ENCODE measurements at places on chromosomes 2 and 18.
A peak's percentile ranks its signal among the peaks of the same experiment; 100 is the strongest.

DNA sequence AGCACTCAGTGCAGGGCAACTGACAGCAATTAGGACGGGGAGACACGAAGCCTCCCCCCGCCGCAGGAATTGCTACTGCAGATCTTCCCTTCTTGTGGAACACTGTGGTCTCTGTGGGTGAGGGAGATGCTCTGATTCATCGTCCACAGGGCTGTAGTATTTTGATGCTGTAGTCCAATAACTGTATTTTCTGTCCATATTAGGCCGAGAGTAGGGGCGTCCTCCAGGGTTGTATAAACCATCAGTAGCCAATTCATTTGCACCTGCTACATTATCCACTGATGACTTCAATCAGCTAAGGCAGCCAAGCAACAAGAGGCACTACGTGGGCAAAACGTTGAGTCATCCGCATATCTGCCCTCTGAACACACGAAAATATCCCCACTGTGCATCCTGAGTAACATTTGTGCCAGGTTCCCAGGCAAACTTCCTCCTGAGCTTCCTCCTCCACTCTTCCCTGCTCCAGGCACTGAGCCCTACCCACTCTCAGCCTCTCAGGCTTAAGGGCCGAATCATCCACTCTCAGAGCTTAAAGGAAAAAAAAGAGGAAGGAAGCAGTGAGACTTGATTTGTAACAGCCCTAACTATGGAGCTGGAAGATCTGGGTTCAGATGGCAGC lies 62.1 kb downstream of the LBH start:
- peak; percentile 95 for DNase-seq

GRCh38 chr2:214079032-214079431 lies 331.8 kb upstream of the VWC2L start:
- no peak for DNase-seq

GRCh38 chr2:218546012-218546411 lies 22.1 kb downstream of the USP37 start:
- no peak for DNase-seq

DNA sequence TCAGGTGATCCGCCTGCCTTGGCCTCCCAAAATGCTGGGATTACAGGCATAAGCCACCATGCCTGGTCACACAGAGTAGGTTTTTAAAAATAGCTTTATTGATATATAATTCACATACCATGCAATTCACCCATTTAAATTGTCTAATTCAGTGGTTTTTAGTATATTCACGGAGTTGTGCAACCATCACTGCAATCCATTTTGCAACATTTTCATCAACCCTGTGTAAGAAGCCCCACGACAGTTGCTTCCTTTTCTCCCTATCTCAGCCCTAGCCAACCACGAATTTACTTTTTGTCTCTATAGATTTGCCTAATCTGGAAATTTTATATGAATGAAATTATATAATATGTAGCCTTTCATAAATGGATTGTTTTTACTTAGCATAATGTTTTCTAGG lies 266.4 kb downstream of the NAPG start:
- no peak for DNase-seq

GRCh38 chr18:48409591-48410094 lies 460 bp upstream of the ZBTB7C start:
- DNase-seq, result peak; percentile 28

DNA sequence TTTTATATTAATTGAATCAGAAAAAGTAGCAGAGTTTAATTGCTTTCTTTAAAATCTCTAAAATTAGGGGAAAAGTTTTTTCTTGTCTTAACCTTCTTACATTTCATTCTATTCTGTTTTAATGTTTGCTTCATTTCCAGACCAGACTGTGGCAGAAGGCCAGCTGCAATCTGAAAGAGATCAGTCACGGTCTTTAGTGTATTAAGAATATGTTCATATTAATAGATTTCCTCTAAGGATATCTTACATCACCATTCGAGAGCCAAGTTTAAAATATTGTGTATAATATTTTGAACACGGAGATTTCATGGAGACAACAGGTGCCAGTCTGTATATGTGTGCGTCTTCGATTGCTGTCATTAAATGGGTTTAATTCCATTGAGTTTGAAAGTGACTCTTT lies 230.9 kb upstream of the ZSWIM2 start:
- no peak for DNase-seq

DNA sequence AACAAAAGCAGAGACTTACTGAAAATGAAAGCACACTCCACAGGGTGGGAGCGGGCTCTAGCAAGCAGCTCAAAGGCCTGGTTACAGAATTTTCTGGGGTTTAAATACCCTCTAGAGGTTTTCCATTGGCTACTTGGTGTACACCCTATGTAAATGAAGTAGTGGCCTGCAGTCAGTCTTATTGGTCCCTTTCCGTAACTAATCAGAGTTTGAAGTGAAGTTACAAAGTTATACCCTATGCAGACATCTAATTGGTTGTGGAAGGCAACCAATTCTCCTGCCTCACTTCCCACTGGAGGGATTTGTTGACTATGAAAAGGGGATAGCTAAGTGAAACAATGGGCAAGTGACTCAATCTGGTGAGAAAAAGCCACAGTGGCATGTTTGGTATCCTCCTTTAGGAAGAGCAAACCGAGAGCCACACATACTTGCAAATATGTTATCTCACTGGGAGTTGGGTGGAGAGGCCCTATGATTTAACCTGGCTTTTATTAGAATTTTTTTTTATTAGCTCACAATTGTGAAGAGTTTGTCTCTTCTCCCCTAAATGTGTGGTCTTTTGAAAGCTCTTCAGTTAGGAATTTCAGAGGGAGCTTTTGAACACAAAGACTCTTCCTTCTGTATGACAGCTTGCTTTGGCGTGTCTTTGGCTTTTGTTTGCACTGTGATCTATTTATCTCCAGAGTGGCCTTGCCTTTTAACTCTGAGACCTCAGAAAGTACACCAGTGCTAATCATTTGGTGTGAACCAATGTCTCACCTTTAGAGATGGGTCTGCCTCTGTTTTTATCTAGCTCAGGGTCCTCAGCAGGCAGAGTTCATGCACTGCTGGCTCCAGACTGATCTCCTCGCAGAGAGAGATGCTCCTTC lies 69.6 kb downstream of the MAP4K4 start:
- peak; percentile 46 for DNase-seq

GRCh38 chr18:39434223-39434920 lies 1868.8 kb upstream of the CELF4 start:
- no peak for DNase-seq

DNA sequence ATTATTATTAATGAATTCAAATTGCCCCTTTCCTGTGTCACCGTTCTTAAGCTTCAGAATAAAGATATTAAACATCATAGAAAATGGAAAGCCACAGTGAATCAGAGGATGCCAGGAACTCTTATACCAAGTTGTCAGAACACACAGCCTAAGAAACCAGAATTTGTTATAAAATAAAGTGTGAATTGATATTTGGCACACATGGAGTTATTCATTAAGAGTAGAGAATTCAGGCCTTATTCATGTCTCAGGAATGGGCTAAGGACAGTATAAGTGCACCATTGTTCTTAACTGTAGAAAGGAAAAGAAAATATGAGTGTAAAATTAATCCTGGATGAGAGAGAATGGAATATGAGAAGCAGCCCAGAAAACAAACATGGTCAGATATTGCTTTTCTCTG lies 86.7 kb upstream of the ATP8B1 start:
- no peak for DNase-seq

DNA sequence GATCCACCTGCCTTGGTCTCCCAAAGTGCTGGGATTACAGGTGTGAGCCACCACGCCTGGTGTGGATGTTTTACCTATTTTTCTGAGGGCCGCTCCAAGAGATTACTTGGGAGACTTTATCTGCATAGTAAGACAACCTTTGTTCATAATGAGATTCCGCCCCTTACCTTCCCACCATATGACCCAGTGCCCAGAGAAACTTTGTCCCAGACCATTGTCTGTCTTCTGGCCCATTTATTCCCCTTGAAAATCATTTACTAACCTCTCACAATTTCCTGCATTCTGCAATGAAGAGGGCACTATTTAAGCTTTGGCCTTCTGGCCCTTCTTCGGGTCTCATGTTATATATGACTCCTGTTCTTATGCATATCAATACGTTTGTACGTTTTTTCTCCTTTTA lies 13.7 kb upstream of the TMEM37 start:
- no peak for DNase-seq

DNA sequence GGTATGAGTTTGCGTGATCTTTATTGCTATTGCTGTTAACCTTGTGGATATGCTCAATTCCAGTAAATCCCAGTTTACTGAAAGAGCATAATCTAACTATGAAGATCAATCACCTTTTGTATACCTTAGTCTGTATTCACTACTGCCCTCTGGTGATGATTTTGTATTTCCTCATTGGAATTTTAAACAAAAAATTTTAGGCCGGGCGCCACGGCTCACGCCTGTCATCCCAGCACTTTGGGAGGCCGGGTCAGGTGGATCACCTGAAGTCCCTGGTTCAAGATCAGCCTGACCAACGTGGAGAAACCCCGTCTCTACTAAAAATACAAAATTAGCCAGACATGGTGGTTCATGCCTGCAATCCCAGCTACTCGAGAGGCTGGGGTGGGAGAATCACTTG lies 5.1 kb downstream of the COMMD1 start:
- DNase-seq, result no peak

DNA sequence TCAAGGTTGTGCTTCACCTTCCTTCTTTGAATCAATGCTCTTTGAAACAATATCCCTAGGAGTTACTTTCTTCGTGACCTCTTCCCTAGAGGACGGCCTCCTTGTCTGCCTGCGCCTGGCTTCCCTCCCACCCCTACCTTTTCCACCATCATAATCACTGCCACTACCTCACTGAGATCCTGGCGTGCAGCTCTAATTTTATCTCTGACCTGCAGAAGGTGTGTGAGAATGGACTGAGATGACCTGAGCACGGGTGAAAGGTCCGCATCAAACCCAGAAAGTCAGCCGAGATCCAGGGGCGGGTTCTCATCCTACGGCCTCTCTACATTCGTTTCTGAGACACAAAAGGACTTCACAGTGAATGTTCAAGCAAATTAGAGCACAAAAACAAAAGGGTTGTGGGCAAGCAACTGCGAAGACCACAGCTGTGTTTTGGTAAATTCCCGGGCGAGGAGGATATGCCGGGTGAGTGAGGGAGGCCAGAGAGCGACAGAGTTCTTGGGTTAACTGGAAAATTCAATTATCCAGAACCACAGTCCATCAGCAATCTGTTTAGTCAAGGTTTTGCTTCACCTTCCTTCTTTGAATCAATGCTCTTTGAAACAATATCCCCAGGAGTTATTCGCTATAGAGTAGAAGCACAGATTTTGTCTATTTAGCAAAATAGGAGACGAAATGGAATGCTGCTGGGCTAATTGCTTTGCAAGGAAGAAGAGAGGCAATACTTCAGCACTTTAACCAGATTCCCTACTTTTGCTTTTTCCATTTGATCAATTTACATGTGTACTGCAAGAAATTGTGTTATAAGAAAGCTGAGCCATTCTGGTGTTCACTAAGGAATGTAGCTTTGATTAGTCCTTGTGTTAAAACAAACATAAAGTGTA lies 212.6 kb downstream of the ACKR3 start:
- DNase-seq, result no peak

DNA sequence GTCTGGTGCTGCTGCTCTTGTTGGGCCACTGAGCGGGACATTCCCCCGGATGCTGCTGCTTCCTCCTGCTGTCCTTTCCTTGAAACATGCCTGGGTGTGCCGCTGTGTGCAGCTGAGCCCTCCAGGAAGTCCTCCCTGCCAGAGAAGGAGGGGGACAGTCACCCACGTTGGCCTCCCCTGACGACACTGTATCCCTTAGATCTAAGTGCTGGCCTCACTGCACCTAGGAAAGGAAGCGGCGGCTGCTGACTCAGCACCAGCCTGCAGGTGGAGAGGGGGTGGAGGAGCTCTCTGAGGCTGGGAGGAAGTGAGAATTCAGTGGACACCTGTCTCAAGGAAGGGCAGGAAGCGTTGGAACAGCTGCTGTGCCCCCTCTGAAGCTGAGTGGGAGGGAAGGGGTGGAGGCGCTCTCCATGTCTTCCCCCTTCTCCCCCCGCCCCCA lies 239.8 kb downstream of the HAUS1 start:
- no peak for DNase-seq

- no peak for DNase-seq
Observed at GRCh38 chr2:128162266-128162665, 71.3 kb downstream of the UGGT1 start.

DNA sequence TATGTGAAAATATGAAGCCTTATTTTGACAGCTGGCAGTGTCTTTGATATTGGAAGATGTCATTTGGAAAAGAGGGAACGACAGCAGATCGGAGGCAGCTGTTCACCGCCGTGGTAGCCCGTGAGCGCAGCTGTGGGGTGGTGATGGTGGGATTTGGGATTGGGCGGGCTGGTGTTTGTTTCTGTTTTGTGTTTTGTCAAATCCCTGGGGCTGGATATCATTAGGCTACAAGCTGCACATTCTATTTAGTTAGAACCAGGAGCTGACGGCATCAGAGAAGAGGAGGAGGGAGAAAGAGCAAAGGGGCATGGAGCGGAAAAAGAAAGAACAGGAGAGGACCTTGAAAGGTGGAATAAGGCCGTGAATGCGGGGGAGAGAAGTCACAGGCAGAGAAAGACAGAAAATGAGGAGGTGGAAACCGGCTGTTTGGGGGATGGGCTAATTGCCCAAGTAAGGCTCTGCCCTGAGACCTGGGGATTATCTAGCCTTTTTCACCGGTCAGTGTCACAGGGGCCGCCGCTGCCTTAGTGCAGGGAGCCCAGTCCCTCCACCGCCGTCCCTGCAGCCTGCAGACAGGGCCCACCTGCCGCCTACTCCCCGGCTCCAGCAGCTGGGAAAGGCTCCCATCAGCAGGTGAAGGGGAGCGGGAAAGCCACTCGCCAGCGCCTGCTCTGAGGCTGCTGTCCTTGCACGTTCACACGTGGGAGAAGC lies 88.0 kb downstream of the ZCCHC2 start:
- DNase-seq, result no peak

GRCh38 chr2:72581560-72582181 lies 244.2 kb downstream of the EXOC6B start:
- DNase-seq, result no peak

- DNase-seq, result peak; percentile 43
Observed at GRCh38 chr2:14516844-14517243, 115.7 kb upstream of the LRATD1 start.

GRCh38 chr2:49972699-49973098 lies 818.4 kb upstream of the FSHR start:
- no peak for DNase-seq

GRCh38 chr2:108615480-108616090 lies 81.3 kb downstream of the LIMS1 start:
- DNase-seq, result no peak

DNA sequence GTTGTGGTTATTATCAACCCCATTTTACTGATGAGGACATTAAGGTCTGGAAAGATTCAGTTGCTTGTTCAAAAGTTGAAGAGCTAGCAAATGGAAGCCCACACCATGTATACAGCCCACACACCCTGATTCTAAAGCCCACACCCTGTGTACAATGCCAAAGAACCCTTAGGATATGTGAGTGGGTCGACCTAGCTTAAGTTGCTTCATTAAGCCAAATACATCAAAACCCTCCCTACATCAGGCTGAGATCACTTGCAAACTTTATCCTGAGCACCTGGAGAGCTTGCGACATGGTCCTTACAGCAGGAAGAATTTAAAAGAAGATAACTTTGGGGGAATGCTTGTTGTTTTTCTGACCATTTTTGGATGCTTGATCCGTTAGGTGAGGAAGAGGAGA lies 435 bp upstream of the ARHGAP25 start:
- DNase-seq, result no peak

GRCh38 chr2:235734688-235735231 lies 240.9 kb downstream of the AGAP1 start:
- DNase-seq, result no peak

- DNase-seq, result peak; percentile 14
Observed at GRCh38 chr2:143284087-143284675, 155.0 kb downstream of the ARHGAP15 start.

Data from MG63 (cell line).